Karpas-422 (cell line): ENCODE measurements at places on chromosomes 2 and 18.

DNA sequence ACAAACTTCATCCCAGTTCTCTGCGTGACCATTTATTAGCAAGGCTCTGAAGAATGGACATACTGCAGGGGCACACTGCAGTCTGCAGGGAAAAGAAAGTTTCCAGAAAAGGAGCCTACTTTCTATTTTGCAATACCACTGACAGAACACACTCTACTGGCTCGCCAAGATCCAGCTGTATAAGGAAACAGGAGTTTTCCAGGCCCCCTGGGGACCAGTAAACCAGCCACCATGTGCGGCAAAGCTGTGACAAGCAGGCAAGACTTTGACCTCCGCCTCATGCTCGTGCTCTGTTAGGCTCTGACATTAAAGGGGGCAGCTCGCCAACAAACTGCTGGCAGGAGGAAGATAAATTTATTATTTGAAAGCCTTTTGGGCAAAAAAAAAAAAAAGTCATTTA is 67.3 kb downstream of the CCBE1 start:
- no peak for DNase-seq

DNA sequence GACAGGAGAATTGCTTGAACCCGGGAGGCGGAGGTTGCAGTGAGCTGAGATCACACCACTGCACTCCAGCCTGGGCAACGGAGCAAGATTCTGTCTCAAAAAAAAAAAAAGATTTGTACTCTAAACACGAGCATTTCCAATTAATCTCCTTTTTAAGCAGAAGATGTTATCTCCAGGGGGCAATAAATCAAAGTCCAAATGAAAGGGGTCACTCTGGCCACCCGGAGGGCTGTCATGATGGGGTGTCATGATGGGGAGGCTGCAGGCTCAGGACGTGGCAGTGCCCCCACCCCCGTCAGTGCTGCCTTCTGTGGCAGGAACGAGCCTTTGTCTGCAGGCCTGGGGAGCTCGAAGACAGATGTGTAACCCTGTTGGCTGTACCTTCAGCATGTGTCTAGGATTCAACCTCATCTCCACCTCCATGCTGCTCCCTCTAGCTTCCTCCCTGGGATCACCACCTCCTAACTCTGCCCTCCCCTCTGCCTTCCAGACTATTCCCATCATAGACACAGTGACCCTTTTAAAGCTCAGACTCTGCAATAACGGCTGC is 76.9 kb upstream of the YWHAQ start:
- DNase-seq: no peak

DNA sequence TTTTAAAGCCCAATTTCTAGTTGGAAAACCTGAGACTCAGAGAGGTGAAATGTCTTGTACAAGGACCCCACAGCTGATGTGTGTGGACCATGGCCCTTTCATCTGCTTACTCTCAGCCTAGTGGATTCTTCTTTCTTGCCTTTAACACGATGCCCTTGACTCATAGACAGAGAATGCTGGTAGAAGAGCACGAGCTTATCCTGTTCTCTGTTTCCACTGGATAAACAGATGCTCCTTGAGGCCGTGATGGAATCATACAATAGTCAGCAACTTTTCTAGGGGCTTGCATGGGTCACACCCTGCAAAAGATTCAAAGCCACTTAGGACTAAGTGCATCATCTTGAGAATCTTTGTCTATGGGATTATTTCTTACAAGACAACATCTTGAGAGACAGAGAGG is 50.9 kb downstream of the MYCN start:
- DNase-seq: no peak

GRCh38 chr2:81395746-81396145 is 1091.2 kb upstream of the LRRTM1 start:
- DNase-seq: no peak

- DNase-seq: no peak
Measured at GRCh38 chr18:69638056-69638455, 237.4 kb downstream of the DOK6 start.

GRCh38 chr2:203583701-203584100 is 48.6 kb upstream of the RAPH1 start:
- peak; percentile 81 for DNase-seq
